ENCODE measurements at places on chromosomes 3 and 15. TPM values are rescaled to one million over a fixed set of nuclear protein-coding genes. Genes with fewer than 3 reads are reported as not detected.

Gene ILDR1
- not detected for total RNA-seq

Gene COL6A5
- not detected for total RNA-seq

Gene RBM6
- 60.4 TPM for total RNA-seq

Gene EID1
- total RNA-seq, result 342 TPM

Gene PIGZ
- 3.9 TPM for total RNA-seq

Gene WDR93
- total RNA-seq, result not detected

Gene SLC35A5
- 33.7 TPM for total RNA-seq

Gene KBTBD13
- total RNA-seq, result not detected

Gene RTP3
- not detected for total RNA-seq

Gene VIPR1
- 0.23 TPM for total RNA-seq

Gene ARHGEF26
- total RNA-seq, result 0.33 TPM

Gene SEMA3B
- total RNA-seq, result 0.51 TPM

Gene GOLGA8N
- 1.2 TPM for total RNA-seq

Gene RPL29
- 1,399 TPM for total RNA-seq

Gene C3orf85
- not detected for total RNA-seq

Gene MRPL47
- 30.1 TPM for total RNA-seq

Gene TRH
- not detected for total RNA-seq

Gene OR4F15
- not detected for total RNA-seq

Gene EBLN2
- 5.2 TPM for total RNA-seq

Gene C15orf39
- total RNA-seq, result 12.4 TPM

Gene TMF1
- total RNA-seq, result 37.7 TPM

Gene SH2D7
- total RNA-seq, result not detected

Gene SPTBN5
- 3.2 TPM for total RNA-seq

Gene CPEB1
- not detected for total RNA-seq

Gene GAP43
- not detected for total RNA-seq

Gene ACAN
- 1.2 TPM for total RNA-seq

Gene TP63
- not detected for total RNA-seq

Gene ZNF660
- total RNA-seq, result 0.79 TPM

Gene CISH
- 0.51 TPM for total RNA-seq

Gene SPINK8
- total RNA-seq, result not detected

Gene MLH1
- total RNA-seq, result 41.4 TPM

Gene DUOX1
- not detected for total RNA-seq

Gene EEF1AKMT4
- 3.0 TPM for total RNA-seq

Gene CLDN16
- 0.34 TPM for total RNA-seq

Gene MUC20
- total RNA-seq, result 0.51 TPM

Gene CCRL2
- total RNA-seq, result 5.1 TPM

Gene SPCS1
- 40.5 TPM for total RNA-seq

Gene CYP1A1
- 89.4 TPM for total RNA-seq

Gene CYP8B1
- total RNA-seq, result not detected

Gene IQCH
- 1.4 TPM for total RNA-seq

Gene TICRR
- total RNA-seq, result 7.0 TPM

Gene PODXL2
- total RNA-seq, result 2.9 TPM

Gene IL5RA
- not detected for total RNA-seq

Gene TUSC7
- total RNA-seq, result not detected

Gene MESP2
- not detected for total RNA-seq

Gene SLC28A1
- total RNA-seq, result not detected

Gene KNG1
- not detected for total RNA-seq

Gene NTRK3
- under 0.01 TPM for total RNA-seq

Gene PARP15
- 0.17 TPM for total RNA-seq

Gene CCR8
- total RNA-seq, result not detected

Gene TERB2
- total RNA-seq, result not detected

Gene RSL24D1
- 63.5 TPM for total RNA-seq

Gene GABRR3
- total RNA-seq, result not detected

Gene ULK3
- total RNA-seq, result 39.3 TPM

Gene FSIP1
- 0.85 TPM for total RNA-seq

Gene PLSCR5
- not detected for total RNA-seq

All from dermis blood vessel endothelial cell (primary cell).